Activated naive CD8-positive, alpha-beta T cell treated with anti-CD3 and anti-CD28 coated beads for 36 hours (primary cell): ENCODE measurements at places on chromosomes 12 and 14. TPM values are rescaled to one million over a fixed set of nuclear protein-coding genes. Genes with fewer than 3 reads are reported as not detected.

DNA sequence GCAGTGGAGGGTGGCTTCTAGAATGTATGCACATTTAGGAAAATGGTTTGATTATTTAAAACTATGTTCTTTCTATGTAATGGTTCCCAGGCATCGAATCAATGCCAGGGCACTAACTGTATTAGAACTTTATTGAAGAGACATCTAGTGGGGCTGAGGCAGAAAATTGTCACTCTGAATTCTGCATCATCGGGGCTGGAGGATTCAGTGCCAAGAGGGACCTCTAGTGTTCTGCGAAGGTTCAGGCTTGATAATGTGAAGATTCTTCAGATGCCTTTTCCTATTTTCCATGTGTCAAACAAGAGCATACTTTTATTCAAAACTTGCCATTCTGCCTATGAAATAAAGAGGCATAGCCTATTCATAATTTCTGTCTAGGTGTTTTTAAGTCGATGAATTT, 146.3 kb downstream of the CAND1 start:
- no peak for DNase-seq

GRCh38 chr14:22333422-22334274, 255.4 kb downstream of the DAD1 start:
- DNase-seq, result no peak

GRCh38 chr12:69161829-69162228, 77.5 kb upstream of the CPSF6 start:
- DNase-seq, result peak; percentile 55

DNA sequence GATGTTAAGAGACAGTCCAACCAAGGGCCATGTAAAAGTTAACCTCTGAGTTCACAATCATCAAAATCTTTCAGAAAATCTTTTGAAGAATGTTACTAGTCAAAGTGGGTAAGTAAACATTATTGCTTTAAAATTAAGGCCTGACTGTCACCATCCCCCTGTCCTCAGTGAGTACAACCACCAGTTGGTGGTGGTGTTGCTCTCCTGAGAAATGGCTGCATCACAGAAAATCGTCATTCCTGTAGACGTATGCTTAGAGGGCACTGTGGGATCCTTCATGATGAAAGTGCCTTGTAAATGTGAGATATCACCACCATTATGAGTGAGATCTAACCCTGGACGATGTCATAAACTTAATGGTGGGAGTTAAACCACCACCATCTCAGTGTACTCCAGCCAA, 451.2 kb downstream of the RPS29 start:
- no peak for DNase-seq

DNA sequence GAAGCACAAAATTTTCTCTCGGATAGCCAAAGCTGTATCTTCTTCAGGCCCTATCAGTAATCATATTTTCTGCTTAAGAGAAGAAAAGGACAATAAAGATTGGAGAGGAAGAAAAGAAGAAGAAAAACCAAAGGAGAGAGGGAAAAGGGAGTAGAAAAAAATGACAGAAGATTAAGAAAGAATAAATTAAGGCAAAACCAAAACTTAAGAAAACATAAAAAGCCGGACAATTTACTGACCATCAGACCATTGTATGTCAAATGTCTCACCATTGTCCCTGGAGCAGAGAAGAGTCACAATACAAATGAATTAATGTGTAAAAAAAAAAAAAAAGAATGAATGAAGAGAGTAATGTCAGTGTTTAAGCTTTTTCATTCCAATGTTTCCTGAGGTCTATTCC, 1274.8 kb downstream of the FSCB start:
- no peak for DNase-seq

- DNase-seq, result no peak
These were observed 384.3 kb downstream of the ADAMTS20 start for GRCh38 chr12:43167691-43168090.

GRCh38 chr12:130948136-130948535, 5.6 kb upstream of the ADGRD1 start:
- DNase-seq, result no peak

DNA sequence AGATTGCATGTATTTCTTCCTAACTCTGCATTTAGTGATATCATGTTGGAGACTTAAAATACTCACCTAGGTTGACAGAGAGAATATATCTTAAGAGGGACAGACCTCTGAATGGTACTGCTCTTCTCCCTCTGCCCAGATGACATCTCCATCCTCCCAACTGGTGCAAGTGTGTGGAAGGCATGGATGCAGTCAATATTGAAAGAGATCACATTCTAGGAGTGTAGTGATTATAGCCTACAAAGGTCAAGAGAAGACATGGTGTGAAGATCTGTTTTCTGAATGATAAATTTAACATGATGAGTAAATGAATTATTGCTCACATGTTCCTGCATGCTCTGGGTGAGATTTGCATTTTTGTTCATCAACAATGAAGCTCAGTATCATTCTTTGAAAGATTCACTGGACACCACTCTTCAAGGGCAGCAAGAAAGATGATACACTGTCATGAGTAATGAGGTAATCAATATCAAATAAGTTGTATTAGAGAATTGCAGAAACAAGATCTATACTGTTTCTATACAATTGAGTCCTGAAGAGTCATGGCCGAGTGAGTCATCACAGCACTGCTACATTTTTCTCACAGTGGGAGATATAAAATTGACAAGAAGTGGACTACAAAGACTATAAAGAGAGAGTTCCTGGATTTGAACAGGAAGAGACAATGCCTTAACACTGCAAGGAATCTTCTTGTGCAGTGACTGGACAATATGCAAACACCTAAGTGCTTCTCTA, 183.3 kb upstream of the KRR1 start:
- no peak for DNase-seq

DNA sequence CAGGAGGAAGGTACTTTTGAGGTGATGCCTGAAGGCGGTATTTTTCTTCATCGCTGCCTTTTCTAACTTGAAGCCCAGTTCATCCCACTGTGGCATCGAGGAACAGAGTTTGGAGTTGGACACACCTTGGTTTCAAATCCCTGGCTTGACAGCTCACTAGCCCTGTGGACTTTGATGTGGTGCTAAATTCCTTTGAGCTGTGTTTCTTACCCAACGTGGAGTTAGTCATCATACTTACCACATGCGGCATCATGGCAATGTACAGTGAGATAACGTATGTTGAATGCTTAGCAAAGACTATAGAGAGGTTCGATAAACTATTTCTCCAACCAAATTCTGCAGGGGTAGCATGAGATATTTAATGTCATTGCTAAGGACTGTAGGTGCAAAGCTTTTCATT, 3.4 kb downstream of the PLEKHG3 start:
- DNase-seq, result no peak

GRCh38 chr12:45585522-45586230, 143.8 kb upstream of the ARID2 start:
- DNase-seq, result no peak

- no peak for DNase-seq
These were observed 7.6 kb upstream of the SLC38A2 start for GRCh38 chr12:46380022-46380796.

GRCh38 chr12:103399986-103400385, 95.8 kb downstream of the C12orf42 start:
- no peak for DNase-seq

GRCh38 chr12:107545737-107546353, 139.8 kb upstream of the PWP1 start:
- DNase-seq, result no peak

DNA sequence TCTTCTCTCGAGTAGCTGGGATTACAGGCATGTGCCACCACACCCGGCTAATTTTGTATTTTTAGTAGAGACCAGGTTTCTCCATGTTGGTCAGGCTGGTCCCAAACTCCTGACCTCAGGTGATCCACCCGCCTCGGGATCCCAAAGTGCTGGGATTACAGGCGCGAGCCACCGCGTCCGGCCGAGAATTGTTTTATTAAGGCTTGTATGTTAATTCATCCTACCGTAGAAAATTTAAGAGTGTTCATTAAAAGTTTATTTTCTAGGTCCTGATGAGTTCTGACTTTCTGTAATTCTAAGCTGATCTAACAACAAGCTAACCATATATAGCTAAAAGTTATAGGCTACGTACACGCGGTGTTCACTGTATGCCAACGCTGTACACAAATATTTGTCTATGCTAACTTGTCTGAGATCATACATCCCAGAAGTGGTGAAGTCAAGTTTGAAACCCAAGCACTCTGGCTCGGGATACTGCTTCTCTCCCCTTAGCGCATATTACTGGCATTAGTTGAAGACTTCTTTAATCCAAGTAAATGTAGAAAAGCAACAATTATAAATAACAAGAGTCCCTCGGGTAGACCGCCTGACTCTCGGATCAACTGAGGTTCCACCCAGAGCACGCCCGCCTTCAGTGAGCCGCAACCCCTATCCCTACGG, 570 bp upstream of the MRPS35 start:
- no peak for DNase-seq

DNA sequence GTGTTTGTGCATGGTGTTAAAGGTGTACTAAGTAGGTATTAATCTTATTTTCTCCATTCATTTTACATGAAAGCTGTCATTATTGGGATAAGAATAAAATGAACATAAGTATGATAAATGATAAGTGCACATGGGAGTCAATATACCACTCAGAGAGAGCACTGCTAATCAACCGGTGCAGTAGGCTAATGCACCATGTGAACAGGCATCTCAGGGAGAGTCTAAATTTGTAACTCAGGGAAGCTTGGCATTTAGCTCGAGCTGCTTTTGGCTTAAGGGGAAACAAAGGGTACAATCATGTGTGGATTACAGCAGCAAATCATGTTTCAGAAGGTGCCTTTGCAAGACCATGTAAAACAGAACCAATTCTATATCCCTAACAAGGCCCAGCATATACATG, 127.4 kb downstream of the MGST1 start:
- DNase-seq, result no peak

DNA sequence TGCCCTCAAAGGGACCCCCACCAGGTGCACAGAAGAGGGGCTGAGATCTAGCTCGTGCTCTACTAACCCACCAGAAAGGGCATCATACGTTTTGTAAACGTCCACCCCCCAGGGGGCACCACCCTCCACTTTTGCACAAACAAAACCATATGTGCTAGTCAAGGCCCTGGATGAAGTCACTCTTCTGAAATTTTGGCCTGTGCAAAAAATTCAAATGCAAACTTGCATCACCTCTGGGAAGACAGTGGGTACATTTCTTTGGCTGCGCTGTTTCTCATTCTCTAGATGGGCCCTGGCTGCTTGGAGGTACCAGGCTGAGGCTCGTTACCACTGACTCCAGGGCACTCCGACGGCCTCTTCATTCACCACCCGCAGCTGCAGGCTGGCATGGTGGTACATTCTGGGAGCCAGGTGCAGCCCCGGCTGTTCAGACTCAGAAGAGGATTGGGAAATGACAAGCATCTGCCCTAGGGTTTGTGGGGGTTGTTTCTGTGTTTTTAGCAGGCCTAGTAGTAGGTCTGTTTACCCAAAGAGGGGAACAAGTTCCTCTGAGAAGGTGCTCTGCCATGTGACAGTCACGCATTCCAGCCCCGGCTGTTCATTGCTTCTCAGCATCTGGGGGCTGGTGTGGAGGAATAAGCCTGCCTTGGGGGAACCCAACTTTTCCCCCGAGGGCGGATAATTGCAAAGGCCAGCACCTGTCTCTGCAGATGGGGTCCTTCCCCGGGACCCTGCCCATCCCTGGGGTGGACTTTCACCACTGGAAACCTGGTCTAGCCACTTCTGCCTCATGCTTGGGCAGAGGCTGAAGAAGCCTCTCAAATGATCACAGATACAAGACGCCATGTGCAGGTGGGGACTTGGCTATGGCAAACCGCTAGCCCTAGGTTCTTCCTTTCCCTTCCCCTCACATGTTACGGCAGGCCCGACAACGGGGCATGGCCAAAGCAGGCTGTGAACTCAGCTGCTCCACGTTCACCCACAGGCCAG, 147.6 kb downstream of the DPF3 start:
- DNase-seq, result no peak

DNA sequence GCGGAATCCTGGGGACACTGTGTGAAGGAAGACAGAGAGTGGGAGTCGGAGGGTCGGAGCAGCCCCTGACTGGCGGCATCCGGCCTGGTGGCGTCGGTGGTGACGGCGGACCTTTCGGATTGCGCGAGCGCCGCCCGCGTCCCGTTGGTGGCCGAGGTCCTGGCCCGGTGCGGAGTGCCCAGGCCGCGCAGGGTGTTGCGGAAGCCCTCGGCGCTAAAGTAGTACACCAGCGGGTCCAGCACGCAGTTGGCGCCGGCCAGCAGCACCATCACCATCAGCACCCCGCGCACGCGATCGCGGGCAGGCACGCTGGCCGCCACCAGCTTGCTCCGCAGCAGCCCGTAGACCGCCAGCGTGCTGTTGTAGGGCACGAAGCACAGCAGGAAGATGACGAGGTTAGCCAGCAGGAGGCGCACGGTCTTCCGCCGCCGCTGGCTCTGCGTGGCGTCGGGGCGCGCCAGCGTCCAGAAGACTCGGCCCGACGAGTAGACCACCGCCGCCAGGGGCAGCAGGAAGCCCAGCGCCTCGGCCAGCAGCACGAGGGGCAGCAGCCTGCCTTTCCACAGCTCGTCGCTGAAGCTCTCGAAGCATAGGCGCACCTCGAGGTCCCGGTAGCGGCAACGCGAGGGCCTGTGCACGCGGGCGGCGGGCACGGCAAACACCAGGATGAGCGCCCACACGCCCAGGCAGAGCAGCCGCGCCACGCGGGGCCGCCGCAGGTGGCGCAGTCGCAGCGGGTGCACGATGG, 13.1 kb upstream of the CHD4 start:
- DNase-seq, result peak; percentile 68

DNA sequence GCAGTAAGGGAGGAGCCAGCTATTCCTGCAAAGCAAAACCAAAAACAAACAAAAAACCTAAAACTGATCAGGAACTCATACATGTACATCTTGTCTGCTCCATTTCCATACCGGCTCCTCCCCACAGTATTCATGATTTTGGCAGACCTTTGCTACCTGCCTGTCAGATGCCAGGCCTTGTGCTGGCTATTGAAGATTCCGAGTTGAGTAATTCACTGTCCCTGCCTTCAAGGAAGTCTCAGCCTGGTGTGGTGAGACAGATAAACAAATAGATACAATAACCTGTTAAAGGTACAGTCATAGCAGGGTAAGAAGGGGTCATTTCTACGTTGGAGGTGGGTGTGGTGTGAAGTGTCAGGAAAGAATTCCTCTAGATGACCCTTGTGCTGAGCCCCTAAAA, 42.7 kb downstream of the SUSD6 start:
- DNase-seq, result no peak

- no peak for DNase-seq
These were observed 14.0 kb downstream of the CRY1 start for GRCh38 chr12:107079172-107080011.

- DNase-seq, result no peak
These were observed 218.9 kb upstream of the RBM19 start for GRCh38 chr12:114185036-114185435.

- no peak for DNase-seq
These were observed 19.2 kb upstream of the TBX5 start for GRCh38 chr12:114425031-114425626.

GRCh38 chr14:93987815-93988476, 9.2 kb upstream of the CCDC197 start:
- DNase-seq, result no peak

The CLEC6A gene
- not detected for total RNA-seq

The PLEKHH1 gene
- total RNA-seq, result 2.4 TPM

The SPIC gene
- total RNA-seq, result not detected

The FGD6 gene
- 0.70 TPM for total RNA-seq

The ARL1 gene
- total RNA-seq, result 66.2 TPM

The MYO1A gene
- total RNA-seq, result 1.3 TPM

The MYBPC1 gene
- total RNA-seq, result not detected

The CCER1 gene
- not detected for total RNA-seq

The FGF23 gene
- not detected for total RNA-seq

The OR8S1 gene
- total RNA-seq, result not detected

The HOXC5 gene
- total RNA-seq, result not detected
